Activated CD4-positive, alpha-beta T cell treated with anti-CD3 and anti-CD28 coated beads, Interleukin-2, amount 10 ng/mL, durations not matched to agents 24 days and 14 days (primary cell): ENCODE measurements at places on chromosomes 3 and 15. TPM values are rescaled to one million over a fixed set of nuclear protein-coding genes. Genes with fewer than 3 reads are reported as not detected.

DNA sequence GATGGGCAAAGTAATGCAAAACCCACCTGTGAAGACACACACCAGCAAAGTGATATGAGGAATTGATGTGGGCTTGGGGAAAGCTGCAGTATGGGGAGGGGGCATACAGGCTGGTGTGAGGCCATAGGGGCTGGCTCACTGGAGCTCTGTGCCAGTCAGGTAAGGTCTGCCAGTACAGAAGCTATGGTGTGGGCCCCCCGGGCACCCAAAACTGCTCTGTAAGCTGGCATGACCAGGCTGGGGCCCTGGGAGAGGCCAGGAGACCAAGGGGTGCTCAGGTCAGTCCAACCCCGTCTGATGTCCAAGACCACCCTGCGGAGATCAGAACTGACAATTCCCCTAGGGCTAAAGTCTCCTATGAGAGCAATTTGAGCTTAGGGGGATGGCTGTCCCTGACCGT, 163.1 kb downstream of the KCNMB2 start:
- DNase-seq: no peak

- no peak for DNase-seq
Observed at GRCh38 chr3:185151964-185152409, 873 bp downstream of the C3orf70 start.

GRCh38 chr3:47476330-47476626, 537 bp upstream of the SCAP start:
- no peak for DNase-seq

- no peak for DNase-seq
Observed at GRCh38 chr3:197820550-197821335, 29.7 kb downstream of the LRCH3 start.

GRCh38 chr15:45180648-45181436, 6.9 kb downstream of the SHF start:
- DNase-seq: no peak

DNA sequence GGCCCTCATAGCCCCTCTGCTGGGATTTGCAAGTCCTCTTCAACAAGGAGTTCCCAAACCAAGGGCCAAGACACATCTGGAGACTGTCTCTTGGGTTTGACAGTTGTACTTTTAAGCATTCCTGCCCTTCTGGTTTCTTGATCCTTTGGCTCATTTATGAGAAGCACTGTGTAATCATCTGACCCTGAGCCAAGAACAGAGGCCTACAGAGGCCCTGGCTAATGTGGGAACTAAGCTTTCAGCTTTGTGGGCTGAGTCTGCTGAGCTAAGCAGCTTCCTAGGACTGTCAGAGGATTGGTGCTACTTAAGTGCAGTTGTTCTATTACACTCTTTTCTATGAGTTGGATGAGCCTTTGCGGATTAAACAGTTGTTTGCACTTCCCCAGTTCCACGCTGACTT, 178.3 kb downstream of the KBTBD8 start:
- DNase-seq: no peak

- no peak for DNase-seq
Observed at GRCh38 chr3:44923632-44924456, 49.4 kb downstream of the TGM4 start.

- DNase-seq: no peak
Observed at GRCh38 chr3:170768334-170768801, 101.6 kb downstream of the RPL22L1 start.

- no peak for DNase-seq
Observed at GRCh38 chr3:108472001-108472591, 38.3 kb downstream of the MYH15 start.

DNA sequence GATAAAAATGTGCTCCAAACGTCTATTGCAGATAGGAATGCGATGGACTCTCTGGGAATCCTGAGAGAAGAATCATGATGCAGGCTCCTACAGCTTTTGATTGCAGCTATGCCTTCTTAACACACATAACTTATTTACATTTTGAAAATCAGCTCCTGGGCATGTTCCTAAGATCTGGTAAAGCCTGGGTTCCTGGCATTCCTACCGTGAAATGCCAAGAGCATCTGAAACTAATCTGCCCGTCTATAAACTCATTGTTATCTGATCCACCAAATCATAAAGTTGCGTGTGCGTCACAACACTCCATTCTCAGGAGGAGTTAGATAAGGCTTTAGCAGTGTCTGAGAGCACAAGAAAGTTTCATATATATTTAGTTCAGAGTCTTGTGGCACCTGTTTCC, 79.0 kb upstream of the VGLL3 start:
- DNase-seq: no peak

GRCh38 chr3:33173103-33173502, 45.5 kb downstream of the SUSD5 start:
- DNase-seq: no peak

DNA sequence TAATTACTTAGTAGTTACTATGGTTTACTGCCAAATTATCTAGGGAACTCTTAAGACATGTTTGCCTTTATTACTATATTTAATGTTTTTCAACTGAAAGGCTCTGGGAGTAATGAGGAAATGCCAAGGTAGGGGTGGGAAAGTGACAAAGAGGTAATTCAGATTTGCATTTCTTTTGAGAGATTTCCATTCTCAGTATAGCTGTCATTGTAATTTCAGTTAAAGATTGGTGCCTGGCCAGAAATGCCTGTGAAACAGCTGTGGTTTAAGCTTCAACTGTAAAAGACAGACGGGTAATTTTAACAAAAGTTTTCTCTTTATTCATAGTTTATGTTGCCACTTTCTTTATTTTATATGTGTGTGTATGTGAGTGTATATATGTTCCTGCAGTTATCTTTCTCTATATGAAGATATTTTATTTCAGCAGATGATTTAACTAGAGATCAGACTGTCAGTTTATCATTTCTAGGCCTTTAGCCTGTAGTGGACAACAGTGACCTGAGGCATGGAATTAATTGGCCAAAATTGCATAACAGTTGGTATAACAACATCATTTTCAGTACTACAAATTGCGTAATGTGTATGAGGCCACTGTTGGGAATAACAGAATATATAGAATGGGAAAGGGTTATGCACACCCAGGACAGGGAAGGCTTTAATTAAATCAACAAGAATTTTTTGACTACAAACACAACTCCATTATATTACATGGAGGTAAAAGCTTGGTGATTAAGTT, 119.0 kb downstream of the BBX start:
- DNase-seq: no peak

GRCh38 chr15:47390208-47390765, 327.0 kb upstream of the SEMA6D start:
- no peak for DNase-seq

- no peak for DNase-seq
Observed at GRCh38 chr3:138477801-138478200, 43.4 kb downstream of the ESYT3 start.

GRCh38 chr3:14478956-14479550, 61.1 kb downstream of the GRIP2 start:
- no peak for DNase-seq

GRCh38 chr15:39079296-39079847, 501.5 kb upstream of the THBS1 start:
- DNase-seq: no peak

DNA sequence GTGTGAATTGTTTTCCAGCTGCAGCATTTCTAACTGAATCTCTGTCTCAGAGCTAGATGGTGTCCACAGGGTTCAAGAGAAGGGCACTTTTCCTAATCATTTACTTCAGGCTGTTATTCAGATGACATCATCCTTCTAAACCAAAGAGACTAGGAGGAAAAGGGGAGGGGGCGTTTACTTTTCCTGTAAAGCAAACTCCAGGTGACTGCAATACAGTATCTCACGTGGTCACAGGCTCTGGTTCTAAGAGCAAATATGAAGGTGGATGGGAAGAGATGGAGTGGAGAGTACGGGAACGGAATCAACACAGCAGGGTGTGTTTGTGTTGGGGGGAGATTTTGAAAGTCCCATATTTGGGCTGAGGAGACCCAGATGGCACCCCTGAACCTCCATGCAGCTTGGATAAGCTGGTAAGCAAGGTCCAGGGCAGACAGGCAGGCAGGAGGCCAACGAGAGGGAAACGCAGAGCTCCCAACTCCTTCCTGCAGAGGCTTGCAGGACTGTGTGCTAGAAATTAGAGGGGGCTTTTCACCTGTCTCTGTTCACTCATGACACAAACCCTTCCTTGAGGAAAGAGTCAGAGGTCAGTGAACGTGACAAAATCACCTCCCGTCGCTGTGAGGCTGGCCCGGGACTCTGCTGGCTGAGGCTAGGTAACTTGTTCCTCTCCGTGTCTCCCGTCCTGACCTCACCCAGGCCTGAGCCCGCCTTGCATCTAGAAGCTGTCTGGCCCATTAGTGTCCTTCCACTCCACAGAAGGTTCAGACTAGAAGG, 151.2 kb downstream of the OPA1 start:
- peak; percentile 47 for DNase-seq

- peak; percentile 71 for DNase-seq
Observed at GRCh38 chr3:113698956-113699355, 2.5 kb upstream of the USF3 start.

DNA sequence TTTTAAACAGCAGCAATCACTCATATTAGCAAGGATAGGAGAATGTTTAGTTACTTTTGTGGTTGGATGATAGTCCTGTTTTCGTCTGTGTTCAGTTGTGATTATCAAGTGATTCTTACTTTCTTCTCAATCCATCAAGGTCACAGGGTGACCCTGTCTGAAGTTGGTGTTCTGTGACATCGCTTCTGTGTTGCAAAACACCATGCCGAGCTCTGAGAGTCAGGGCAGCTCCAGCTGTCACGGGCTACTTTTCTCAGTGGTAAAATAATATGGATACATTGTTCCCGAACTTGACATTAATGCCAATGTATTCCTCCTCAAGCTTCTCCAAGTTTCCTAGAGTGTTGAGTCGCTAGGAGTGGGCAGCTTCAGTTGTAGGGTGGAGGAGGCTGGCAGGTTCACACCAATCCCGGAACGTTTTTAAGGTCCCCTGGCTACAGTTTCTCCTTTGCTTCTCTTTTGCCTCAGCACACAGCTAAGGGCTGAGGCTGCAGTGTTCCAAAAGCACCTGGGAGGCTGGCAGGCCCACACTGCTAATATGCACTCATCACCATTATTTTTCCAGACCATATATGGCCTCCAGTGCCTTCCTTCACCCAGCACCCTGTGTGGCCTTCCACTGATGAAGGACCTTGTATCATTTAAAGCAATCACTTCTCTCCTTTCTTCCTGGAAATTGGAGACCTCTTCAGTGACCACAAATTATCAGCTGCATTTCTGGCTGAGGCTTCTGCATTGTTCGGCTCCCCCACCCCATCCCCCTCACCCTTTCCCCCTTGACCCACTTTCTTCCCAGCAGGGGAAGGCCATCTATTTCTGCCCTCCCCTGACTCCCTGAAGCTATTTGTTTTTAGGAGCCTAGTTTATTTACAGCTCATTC, 25.8 kb downstream of the COLQ start:
- no peak for DNase-seq

- DNase-seq: no peak
Observed at GRCh38 chr3:14646589-14647413, 4.8 kb upstream of the CCDC174 start.

GRCh38 chr3:98213276-98213675, 46.8 kb downstream of the OR5H15 start:
- no peak for DNase-seq

GRCh38 chr3:119356646-119357045, 62.5 kb downstream of the ARHGAP31 start:
- no peak for DNase-seq

GRCh38 chr15:70799667-70800450, 36.5 kb upstream of the UACA start:
- DNase-seq: no peak

- DNase-seq: no peak
Observed at GRCh38 chr3:35651851-35652250, 12.5 kb downstream of the ARPP21 start.

GRCh38 chr3:72452745-72453144, 395.5 kb downstream of the SHQ1 start:
- DNase-seq: no peak

DNA sequence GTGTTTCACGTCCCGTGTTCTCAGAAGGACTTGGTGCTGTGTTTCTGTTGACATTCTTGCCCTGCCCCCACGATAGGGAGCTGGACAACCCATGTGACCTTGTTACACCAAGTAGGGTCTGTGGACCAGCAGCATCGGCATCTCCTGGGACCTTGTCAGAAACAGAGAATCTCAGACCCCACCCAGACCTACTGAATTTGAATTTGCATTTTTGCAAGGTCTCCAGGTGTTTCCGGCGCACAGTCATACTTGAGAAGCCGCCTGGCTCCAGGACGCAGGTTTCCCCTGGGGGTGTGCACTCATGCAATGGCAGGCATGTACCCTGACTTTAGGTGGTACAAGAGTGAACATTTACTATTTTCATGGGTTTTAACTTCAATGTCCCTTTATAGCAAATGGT, 117.9 kb downstream of the TLE3 start:
- no peak for DNase-seq

- DNase-seq: no peak
Observed at GRCh38 chr15:66830358-66830757, 128.3 kb downstream of the SMAD6 start.

DNA sequence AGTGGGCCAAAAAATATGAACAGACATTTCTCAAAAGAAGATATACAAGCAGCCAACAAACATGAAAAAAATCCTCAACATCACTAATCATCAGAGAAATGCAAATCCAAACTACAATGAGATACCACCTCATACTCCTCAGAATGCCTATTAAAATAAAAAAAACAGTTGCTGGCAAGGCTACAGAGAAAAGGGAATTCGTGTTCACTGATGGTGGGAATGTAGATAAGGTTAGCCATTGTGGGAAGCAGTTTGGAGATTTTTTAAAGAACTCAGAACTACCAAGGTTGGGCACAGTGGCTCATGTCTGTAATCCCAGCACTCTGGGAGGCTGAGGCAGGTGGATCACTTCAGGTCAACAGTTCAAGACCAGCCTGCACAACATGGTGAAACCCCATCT, 27.8 kb upstream of the C15orf40 start:
- peak; percentile 40 for DNase-seq

GRCh38 chr3:189631409-189631808, 220 bp downstream of the TP63 start:
- DNase-seq: peak; percentile 47

DNA sequence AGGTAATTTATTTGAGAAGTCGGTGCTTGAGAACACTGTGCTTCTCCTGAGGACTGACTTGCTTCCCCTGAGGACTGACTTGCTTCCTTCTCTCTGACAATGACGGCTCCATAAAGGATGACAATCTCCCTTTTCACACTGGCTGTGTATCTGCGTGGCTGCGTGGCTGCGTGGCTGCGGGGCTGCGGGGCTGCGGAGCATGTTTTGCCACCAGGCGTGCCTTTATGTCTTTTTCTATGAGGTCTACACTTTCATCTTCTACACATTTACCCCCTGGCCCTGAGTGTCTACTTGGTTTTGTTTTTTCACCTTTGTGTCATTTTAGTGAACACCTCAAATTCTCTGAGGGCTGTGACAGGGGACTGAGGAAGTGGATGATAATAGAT, 89.9 kb downstream of the XXYLT1 start:
- DNase-seq: no peak

- DNase-seq: no peak
Observed at GRCh38 chr3:15316998-15317435, 15.4 kb downstream of the SH3BP5 start.

The ST3GAL6 gene
- total RNA-seq: 0.19 TPM in 1 of 2 replicates, not detected in the other

The STRIT1 gene
- total RNA-seq: not detected in 2 replicates

The JMJD7 gene
- total RNA-seq: 18.3 and 20.1 TPM in 2 replicates

The COMMD2 gene
- total RNA-seq: 42.1 and 44.2 TPM in 2 replicates

The HGD gene
- total RNA-seq: 0.19 and 0.24 TPM in 2 replicates

The UBE2E2 gene
- 8.0 and 13.8 TPM in 2 replicates for total RNA-seq

The PIF1 gene
- total RNA-seq: 20.9 and 22.6 TPM in 2 replicates

The CD200 gene
- total RNA-seq: 144 and 151 TPM in 2 replicates

The EXD1 gene
- not detected in 2 replicates for total RNA-seq

The ILDR1 gene
- 0.16 and 0.17 TPM in 2 replicates for total RNA-seq

The FAM107A gene
- not detected in 2 replicates for total RNA-seq

The CFAP100 gene
- total RNA-seq: not detected in 2 replicates

The FAM81A gene
- 0.47 and 1.9 TPM in 2 replicates for total RNA-seq
